ENCODE measurements at places on chromosomes 6 and 20.

GRCh38 chr20:44758247-44759101 lies 12.8 kb downstream of the KCNK15 start:
- DNase-seq = no peak

- no peak for DNase-seq
Observed at GRCh38 chr6:14658886-14659561, 541.5 kb downstream of the CD83 start.

- no peak for DNase-seq
Observed at GRCh38 chr20:17617868-17618672, 48.2 kb downstream of the DSTN start.

DNA sequence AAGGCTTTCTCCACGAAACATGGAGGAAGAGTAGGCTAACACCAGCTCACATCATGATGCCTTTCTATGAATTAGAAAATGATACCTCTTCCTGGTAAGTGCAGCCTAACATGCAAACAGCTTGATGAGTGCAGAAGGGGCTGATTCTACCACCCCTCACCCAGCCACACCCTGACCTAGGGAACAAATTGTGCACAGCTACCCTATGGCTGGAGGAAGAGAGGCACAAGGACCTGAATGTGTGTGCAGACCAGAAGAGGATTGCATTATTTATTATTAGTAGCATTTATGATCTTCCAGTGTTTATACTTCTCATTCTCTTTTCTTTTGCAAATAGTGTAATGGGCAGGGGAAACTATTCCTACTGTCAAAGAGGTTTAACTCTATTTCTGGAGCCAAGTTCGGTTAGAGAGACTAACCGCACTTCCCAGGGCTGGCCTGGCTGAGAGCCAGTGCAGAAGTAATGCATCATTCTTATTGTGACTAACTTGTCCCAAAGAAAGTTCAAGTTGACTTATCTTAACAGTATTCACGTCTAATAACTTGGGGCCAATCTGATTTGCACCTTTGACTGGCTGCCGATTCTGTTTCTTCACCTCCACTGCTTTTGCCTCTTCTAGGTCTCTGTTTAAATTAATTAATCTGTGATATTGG lies 237.5 kb downstream of the CD83 start:
- no peak for DNase-seq

DNA sequence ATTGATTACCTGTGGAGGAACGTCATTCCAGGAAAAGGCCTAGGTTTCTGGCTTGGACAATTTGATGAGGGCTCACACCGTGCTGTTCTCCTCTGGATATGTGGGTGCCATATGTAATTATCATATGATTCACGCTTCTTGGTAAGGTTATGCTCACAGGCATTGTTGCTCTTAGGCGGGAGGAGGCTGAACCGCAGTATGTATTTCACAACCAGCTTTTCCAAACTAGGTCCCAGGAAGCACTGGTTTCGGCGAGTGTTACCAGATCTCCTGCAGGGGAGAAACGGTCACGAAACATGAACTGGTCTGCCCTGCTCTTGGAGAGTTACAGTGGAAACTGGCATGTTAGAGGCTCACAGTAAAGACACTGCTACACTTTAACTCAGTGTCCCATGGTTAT lies 793 bp upstream of the FAM50B start:
- no peak for DNase-seq

GRCh38 chr6:1200409-1201101 lies 111.3 kb upstream of the FOXQ1 start:
- no peak for DNase-seq

- no peak for DNase-seq
Observed at GRCh38 chr6:40912158-40912946, 126.7 kb downstream of the UNC5CL start.

GRCh38 chr6:93083337-93084230 lies 335.8 kb downstream of the EPHA7 start:
- no peak for DNase-seq

DNA sequence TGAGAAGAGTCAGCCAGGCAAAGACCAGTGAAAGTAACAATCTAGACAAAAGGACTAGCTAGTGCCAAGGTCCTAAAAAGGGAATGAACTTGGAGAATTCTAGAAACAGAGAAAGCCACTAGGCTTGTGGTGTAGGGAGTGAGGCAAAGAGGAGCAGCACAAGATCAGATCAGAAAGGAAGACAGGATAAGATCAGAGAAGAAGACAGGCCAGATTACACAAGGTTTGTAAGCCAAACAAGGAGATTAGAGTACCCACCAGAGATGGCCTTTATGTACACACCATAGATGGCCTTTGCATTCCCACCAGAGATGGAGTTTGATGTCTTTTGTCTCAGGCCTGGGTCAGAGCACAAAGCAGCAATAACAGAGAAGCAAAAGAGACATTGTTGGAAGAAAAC lies 105.6 kb upstream of the PLCB4 start:
- DNase-seq = no peak

GRCh38 chr20:47466704-47467459 lies 34.8 kb upstream of the NCOA3 start:
- no peak for DNase-seq

DNA sequence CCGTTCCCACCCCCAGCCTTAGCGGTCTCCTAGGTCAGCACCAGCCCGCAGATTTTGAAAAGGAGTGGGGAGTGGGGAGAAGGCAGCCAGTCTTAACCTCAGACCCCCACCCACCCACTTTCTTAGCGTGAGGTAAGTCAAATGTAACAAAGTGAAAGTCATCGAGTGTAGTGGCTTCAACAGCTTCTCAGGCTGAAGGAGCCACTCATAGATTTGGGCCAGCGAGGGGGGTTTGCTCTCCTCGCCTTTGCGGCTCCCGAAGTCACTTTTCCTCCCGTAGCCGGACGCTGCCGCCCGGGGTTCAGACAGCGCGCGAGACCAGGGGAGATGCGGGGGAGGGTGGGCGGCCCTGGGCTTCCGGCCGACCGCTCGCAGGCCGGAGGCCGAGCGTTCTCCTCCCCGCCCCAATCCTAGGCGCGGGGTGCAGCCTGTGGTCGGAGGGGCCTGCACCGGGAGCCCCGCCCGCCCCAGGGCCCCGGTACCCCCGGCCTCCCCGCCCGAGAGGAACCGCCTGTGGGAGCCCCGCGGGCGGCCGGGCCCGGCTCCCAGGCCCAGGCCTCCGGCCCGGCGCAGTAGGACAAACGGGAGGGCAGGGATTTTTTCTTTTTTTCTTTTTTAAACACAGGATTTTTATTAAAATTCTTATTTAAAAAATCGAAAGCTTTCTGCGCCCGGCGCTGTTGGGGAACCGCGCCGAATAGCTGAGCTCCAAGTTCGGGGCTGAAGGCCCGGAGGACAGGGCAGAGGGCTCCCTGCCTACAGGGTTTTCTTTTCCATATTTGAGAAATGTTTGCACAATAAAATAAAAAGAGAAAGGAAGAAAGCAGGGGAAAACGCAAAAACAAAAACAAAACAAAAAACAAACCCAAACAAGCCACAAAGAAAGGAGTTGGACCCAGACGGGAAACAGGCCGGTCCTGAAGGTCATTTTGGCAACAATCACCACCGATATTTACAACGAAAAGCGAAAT lies 3.2 kb downstream of the NKX2-2 start:
- no peak for DNase-seq

- no peak for DNase-seq
Observed at GRCh38 chr6:6694825-6695624, 106.5 kb downstream of the LY86 start.
